ENCODE measurements at places on chromosomes 16 and 17. TPM values are rescaled to one million over a fixed set of nuclear protein-coding genes. Genes with fewer than 3 reads are reported as not detected.

Gene SLC12A3
- total RNA-seq: 0.14 TPM

Gene ABCA9
- total RNA-seq: not detected

Gene PIK3R6
- total RNA-seq: not detected

Gene GCGR
- total RNA-seq: not detected

Gene RPS2
- total RNA-seq: 3,837 TPM

Gene ANKFN1
- total RNA-seq: not detected

Gene FAM171A2
- 0.40 TPM for total RNA-seq

Gene KRTAP9-8
- not detected for total RNA-seq

Gene KRTAP4-6
- not detected for total RNA-seq

Gene TBX2
- not detected for total RNA-seq

Gene CDH8
- not detected for total RNA-seq

Gene CEMP1
- 0.43 TPM for total RNA-seq

Gene KPNB1
- 184 TPM for total RNA-seq

Gene SOST
- total RNA-seq: not detected

Gene ATP6V0A1
- total RNA-seq: 59.9 TPM

Gene REXO5
- total RNA-seq: 13.9 TPM

Gene SLC9A5
- total RNA-seq: 6.1 TPM

Gene FKBP10
- total RNA-seq: 0.54 TPM

Gene GRIN2A
- total RNA-seq: not detected

Gene SLC26A11
- 7.4 TPM for total RNA-seq
